HT1080 (cell line): ENCODE measurements at places on chromosomes 16 and 17. TPM values are rescaled to one million over a fixed set of nuclear protein-coding genes. Genes with fewer than 3 reads are reported as not detected.

- no peak for DNase-seq
Measured at GRCh38 chr16:78838276-78838675, 738.8 kb downstream of the WWOX start.

DNA sequence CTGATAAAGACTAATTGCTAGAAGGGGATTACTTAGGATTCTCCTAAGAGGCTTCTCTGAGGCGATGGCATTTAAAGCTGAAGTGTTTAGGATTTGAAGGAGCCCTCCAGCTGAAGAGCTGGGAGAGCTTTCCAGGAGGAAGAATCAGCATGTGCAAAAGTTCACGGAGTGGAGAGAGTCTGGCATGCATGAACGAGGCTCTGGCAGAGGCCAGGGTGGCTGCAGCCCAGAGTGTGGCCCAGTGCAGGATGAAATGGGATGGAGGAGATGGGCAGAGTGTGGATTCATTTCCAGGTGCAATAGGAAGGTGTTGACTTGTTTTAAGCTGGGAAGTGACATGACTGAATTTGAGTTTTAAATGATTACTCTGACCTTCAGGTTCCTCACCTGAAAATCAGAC lies 249.0 kb upstream of the CCL2 start:
- no peak for DNase-seq

GRCh38 chr17:7225711-7226331 lies 6.1 kb downstream of the ACADVL start:
- DNase-seq, result no peak

The TBC1D26 gene
- not detected in 2 replicates for total RNA-seq

DNA sequence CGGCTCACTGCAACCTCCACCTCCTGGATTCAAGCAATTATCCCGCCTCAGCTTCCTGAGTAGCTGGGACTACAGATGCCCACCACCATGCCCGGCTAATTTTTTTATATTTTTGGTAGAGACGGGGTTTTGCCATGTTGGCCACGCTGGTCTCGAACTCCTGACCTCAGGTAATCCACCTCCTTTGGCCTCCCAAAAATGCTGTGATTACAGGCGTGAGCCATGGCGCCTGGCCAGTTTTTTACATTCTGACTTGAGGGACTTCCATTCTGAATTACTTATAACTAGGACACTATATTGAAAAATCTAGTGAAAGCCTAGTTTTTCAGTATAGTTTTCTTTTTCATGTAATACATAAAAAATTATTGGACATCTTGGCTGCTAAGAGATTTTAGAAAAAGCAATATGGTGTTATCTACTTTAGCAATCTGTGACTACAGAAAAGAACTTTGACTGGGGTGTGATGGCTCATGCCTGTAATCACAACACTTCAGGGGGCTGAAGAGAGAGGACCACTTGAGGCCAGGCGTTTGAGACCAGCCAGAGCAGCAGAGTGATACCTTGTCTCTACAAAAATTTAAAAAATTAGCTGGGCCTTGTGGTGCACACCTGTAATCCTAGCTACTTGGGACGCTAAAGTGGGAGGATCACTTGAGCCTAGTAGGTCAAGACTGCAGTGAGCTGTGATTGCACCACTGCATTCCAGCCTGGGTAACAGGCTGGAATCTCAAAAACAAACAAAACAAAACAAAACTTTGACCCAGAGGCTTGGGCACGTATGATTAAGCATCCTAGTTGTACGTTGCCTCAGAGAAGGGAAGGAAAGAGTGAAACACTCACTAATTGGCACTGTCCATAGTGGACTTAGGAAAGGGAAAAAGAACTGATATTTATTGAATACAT lies 26.8 kb upstream of the GOSR1 start:
- no peak for DNase-seq

The FSCN2 gene
- total RNA-seq, result 0.37 and 0.40 TPM in 2 replicates

GRCh38 chr16:20300312-20301097 lies 26.8 kb downstream of the GP2 start:
- peak; percentile 39 for DNase-seq

GRCh38 chr16:12235110-12235509 lies 258.6 kb downstream of the SNX29 start:
- DNase-seq, result no peak

GRCh38 chr16:84331998-84332780 lies 36.1 kb upstream of the ATP2C2 start:
- DNase-seq, result no peak
